ENCODE measurements at places on chromosomes 3 and 15.

DNA sequence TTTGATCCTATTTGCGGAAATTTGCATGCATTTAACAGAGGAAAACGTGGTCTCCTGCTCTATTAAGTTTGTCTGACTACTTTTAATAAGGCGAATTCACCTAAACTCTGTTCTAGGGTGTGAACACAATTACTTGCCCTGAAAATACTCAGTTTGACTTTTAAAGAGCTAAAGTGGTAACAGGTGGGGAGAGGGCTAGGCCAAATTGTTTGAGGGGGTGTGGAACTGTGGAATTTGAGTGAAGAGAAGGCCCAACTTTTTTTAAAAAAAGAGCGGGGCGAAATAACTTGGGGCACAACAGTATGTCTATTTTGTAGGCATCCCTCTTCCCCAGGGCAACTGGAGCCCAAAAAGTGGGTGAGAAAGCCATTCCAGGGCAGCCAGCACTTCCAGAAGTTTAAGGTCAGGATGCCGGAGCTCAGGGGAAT lies 580 bp upstream of the FXR1 start:
- no peak for DNase-seq

GRCh38 chr3:23900744-23901143 lies 16.0 kb downstream of the NKIRAS1 start:
- DNase-seq: no peak

GRCh38 chr15:26178640-26179220 lies 315.6 kb upstream of the ATP10A start:
- DNase-seq: no peak

GRCh38 chr3:137761563-137762503 lies 2.3 kb upstream of the SOX14 start:
- no peak for DNase-seq

DNA sequence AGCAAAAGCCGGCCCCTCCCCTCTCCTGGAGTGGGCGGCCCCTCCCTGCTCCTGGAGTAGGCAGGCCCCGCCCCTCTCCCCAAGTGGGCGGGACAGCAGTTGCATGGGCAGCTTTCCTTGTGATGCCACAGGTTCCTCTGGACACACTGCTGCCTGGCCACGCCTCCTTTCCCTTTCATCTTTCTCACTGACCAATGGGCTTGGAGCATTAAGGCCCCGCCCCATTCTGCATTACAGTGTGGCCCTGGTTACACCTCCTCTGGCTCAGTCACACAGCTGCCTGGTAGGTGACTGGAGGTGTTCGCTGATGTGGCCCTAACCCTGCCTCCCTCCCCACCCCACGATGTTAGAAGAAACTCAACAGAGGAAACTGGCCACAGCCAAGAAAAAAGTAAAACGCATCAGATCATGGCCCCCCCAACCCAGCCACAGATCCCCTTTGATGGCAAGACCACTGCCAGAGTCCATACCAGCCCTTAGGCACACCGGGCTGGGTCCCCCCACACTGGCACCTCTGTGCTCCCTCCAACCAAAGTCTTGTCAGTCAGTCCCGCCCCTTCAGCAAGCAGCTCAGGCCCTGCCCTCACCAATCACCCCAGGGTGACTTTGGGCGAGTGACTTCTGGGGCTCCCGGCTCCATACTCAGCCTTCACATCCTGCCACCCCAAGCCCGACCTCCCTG lies 84.3 kb downstream of the ADAMTS7 start:
- DNase-seq: no peak

All from stimulated activated CD4-positive, alpha-beta T cell treated with anti-CD3 and anti-CD28 coated beads, Interleukin-1b, Interleukin-23, amount 100 ng/mL, for 1 hour (primary cell).